Lung (tissue), 17 donors: ENCODE measurements at places on chromosomes 16 and 17. TPM values are rescaled to one million over a fixed set of nuclear protein-coding genes. Genes with fewer than 3 reads are reported as not detected.

Gene ADAP2
- 37.1 TPM for total RNA-seq

Gene MYOCD
- total RNA-seq: 6.1 TPM

Gene COPRS
- total RNA-seq: 46.2 TPM

Gene HS3ST3B1
- total RNA-seq: 6.5 TPM

Gene MFAP4
- 108 TPM for total RNA-seq

Gene CCL1
- not detected for total RNA-seq

GRCh38 chr17:39596543-39597267 lies 11.0 kb downstream of the NEUROD2 start:
- no peak for DNase-seq

- DNase-seq: no peak
These were observed 203.0 kb downstream of the CPPED1 start for GRCh38 chr16:12600536-12601256.

- peak; percentile 83 for DNase-seq
These were observed 1.7 kb downstream of the MYOCD start for GRCh38 chr17:12667299-12667958.

DNA sequence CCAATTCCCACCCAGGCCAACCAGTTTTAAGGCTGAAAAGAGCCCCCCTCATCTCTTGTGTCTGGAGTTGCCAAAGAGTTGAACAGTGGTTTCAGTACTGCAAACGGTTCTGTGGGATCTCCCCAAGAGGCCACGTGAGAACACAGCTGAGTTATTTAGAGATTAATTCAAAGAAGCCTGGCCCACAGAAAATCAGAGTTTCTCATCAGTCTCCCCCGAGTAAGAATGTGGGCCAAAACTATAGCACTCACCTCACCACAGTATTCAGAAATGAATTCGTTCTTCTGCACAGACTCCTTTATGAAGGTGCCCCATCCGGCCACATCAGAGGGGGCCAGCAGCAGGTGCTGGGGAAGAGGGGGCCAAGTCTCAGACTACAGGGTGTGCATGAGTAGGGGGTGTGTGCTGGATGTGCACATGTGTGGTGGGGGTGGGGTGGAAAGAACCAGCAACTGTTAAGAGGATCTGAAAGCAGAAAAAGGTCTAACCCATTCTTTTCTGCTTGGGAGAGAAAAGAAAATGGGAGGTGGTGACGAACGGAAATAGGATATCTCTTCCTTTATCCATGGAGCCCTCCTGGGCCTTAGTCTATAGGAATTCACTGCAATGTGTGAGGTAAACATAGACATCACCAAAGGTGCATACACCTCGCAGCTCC lies 22.6 kb downstream of the CNTNAP1 start:
- DNase-seq: no peak

- no peak for DNase-seq
These were observed 65.7 kb downstream of the SMURF2 start for GRCh38 chr17:64596439-64596838.

GRCh38 chr16:19132255-19132654 lies 18.5 kb downstream of the ITPRIPL2 start:
- DNase-seq: no peak

DNA sequence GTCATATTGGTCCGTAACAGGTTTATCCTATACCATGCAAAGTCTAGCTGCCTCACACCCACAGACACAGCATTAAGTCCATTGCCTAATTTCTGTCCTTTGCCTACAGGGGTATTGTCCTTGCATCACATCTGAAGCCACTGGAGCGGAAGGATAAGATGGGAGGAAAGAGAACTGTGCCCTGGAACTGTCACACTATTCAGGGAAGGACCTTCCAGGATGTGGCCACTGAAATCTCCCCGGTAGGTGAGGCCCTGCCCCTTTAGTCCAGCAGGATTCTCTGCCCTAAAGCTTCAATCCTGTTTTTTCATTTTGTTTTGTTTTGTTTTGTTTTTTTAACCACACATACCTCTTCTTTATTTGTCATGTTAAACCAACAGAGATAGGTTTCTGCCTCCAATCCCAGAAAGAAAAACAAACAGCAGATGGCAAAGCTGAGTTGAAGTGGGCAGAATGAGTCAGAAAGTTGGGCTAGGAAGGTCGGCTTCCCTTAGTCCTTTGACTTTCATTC lies 2.2 kb upstream of the EFTUD2 start:
- DNase-seq: no peak

GRCh38 chr16:11681976-11682654 lies 13.9 kb downstream of the SNN start:
- DNase-seq: no peak
